Stimulated activated CD4-positive, alpha-beta T cell treated with anti-CD3 and anti-CD28 coated beads, Interleukin-12 subunit alpha, Interleukin-12 subunit beta, amount 100 ng/mL, for 48 hours (primary cell): ENCODE measurements at places on chromosomes 6 and 20.

DNA sequence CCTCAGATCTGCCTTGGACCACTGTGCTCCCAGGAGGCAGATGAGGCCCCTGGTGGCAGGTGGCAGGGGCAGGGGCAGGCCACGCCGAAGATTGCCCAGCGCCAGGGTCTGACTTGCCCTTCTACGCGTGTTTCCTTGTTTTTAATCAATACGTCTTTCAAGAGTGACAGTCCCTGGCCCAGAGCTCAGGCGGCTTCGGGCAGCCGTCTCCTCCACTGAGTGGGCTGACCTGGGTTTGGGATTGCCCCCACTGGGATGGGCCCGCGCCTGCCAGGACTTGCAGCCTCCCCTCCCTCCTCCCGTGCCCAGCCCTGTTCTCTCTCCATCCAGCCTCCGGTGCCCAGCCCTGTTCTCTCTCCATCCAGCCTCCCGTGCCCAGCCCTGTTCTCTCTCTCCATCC, 21.2 kb downstream of the FRMD1 start:
- DNase-seq = no peak

DNA sequence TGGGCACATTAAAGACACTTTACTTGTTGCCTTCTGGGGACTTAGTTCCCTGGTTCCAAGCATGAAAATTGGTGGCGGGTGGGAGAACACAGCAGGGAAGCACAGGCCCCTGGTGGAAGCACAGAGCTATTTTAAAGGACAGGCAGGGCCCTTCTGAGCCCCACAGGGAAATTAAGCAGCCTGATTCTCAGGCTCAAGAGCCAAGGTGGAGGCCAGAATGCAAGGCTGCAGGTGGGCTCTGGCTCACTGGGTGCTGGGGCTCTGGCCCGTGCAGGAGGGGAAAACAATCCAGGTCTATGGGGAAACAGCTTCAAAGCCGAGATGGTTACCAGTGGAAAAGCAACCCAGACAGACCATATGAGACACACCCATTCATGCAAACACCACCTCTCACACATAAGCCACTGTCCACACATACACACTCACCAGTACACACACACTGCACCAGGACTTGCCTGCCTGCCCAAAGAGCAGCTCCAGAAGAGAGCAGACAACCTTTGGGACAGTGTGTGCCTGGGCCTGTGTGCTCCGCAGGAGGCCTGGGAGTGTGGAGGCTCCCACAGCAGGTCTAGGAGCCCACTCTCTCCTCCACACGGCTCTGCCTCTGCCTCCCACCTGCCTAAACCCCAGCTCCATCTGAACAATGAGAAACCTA, 30.6 kb downstream of the TFEB start:
- no peak for DNase-seq

DNA sequence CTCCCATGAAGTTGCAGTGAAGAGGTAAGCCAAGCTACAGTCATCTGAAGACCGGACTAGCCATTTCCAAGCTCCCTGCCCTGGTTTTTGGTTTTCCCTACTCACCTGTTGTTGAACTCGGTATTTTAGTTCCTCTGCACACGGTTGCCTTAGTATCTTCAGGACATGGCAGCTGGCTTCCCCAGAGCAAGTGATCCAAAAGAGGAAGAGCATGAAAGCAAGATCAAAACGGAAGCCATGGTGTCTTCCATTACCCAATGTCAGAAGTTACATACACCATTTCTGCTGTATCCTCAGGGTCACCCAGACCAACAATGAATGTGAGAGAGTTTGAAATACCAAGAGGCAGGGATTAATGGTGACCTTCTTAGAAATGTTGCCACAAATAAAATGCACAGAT, 276.6 kb upstream of the CNR1 start:
- no peak for DNase-seq

DNA sequence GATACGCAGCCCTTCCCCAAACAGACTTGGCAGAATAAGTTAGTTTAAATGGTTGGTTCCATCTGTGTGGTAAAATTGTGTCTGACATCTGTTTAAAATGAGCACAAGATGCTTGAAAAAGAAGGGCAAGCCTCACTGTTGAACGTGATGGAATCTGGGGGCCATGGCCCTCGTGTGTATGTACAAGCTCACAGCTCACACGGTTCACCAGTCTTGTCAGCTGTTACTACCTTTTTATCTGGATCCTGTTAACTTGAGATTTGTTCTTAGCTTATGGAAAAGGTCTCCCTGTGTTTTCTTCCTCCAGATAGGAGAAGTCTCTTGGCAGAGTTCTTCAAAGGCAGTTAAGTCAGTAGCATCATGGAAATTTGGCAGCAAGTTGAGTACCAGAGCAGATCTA, 270.6 kb downstream of the KHDC1L start:
- DNase-seq = no peak

GRCh38 chr6:43941174-43941573, 171.2 kb downstream of the VEGFA start:
- no peak for DNase-seq

GRCh38 chr6:117829594-117830319, 77.3 kb upstream of the SLC35F1 start:
- DNase-seq = no peak

GRCh38 chr6:49531774-49532569, 18.5 kb upstream of the C6orf141 start:
- DNase-seq = no peak

GRCh38 chr20:62921119-62921687, 5.1 kb downstream of the DIDO1 start:
- DNase-seq = peak; percentile 60

- DNase-seq = no peak
Measured at GRCh38 chr20:16580620-16581019, 7.4 kb upstream of the KIF16B start.

DNA sequence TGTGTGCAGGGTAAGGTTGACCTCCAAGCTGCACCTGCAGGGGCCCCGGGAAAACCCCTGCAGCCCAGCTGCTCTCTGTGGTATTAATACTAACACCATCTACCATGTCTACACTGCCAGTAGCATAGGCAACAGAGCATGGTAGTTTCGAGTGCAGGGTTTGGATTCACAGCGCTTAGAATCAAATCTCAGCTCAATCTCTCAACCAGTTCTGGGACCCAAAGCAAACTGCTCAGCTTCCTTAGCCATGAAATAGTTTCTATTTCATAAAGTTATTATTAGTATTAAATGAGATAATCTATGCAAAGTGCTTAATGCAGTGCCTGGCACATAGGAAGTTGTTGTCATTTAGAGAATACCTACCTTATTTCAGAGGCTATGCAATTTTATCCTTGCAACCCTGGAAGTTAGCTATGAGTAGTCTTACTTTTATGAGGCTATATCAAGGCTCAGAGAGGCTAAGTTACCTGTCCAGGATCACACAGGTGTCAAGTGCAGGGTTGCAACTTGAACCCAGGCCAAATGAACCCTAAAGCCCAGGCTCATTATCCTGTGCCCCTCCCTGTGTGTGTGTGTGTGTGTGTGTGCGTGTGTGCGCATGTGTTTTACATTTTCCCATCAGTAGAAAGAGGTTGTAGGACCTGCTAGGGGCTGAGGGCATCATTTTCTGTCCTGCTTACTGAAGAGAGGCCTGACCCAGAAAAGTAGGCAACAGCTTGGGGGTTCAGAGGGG, 27.6 kb upstream of the MRPS18A start:
- no peak for DNase-seq

- DNase-seq = no peak
Measured at GRCh38 chr6:36979347-36979742, 6.7 kb downstream of the MTCH1 start.

GRCh38 chr6:3451498-3451897, 5.4 kb downstream of the SLC22A23 start:
- no peak for DNase-seq

DNA sequence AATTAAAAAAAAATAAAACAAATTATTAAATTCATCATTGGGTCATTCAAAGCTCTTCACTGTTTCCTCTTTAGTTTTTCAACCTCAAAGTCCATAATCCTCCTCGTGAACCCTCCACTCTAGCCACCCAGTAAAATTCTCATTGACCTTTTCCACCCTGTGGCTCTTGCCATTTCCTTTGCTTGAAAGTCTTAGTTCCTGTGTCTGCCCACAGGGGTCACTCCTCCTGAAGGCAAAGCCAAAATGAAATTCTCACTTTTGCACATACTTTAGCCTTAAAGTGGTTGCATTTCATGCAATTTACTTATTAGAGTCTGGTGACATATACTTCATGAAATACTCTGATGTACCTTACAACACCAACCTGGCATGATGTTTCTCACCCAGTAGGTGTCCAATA, 263.7 kb downstream of the BMP2 start:
- no peak for DNase-seq

GRCh38 chr6:39357998-39358686, 35.6 kb upstream of the KCNK16 start:
- DNase-seq = no peak

DNA sequence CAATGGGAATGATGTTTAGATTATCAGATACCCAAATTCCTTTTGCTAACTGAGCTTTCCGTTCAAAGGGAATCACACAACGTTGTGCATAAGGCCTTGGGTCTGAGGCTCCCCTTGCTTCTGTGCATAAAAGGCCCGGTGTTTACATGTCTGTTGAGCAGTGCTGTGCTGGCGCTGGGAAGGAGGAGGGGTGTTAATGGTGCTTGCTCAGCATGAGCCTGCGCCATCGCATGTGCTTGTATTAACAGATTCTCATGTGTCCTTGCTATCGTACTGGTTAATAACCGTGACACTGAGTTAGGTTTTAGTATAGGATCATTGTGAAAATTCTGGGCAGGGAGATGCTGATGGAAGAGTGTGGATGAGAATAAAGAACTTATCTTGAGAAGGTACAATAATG, 62.3 kb upstream of the TRAF3IP2 start:
- no peak for DNase-seq

GRCh38 chr20:53408691-53409446, 184.8 kb downstream of the ZNF217 start:
- no peak for DNase-seq

DNA sequence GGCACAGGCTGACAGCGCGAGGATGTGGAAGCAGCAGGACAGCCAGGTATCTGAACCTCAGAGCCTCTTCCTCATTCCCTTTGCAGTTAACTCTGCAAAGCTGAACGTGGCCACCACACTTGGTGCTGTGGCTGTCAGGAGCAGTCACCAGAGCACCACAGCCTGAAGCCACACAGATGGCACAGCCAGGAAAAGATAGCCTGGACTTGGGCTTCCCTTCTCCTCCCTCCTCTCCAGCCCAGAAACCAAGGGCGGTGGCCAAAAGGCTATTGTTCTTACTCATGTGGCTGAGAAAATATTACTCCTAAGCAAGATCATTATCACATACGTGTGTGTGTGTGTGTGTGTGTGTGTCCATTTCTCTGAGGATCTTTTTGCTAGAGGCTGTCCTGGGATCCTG, 39.8 kb downstream of the CD164 start:
- DNase-seq = no peak

DNA sequence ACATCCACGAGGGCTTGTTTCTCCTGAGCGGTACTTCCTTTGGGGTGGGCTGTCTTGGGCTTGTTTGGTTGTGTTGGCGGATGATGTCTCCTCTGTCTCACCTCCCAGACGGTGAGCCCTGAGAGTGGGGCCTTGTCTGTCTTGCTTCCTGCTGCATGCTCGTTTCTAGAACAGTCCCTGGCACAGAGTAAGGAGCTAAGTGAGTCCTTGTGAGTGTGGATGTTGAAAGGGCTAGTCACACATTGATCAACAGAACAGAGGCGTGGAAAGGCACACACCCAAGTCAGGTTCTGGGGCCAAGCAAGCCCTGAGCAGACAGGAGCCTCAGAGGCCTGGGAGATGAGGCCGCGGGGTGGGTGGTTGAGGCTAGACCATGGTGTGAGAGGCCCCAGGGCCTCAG, 111.0 kb downstream of the BMP7 start:
- no peak for DNase-seq
